ENCODE measurements at places on chromosomes 2 and 18.

GRCh38 chr2:69985688-69986087 lies 24.3 kb upstream of the ASPRV1 start:
- no peak for DNase-seq

- DNase-seq = no peak
Measured at GRCh38 chr2:96608469-96609455, 29.4 kb downstream of the KANSL3 start.

GRCh38 chr18:46474487-46475389 lies 182.3 kb downstream of the LOXHD1 start:
- no peak for DNase-seq

GRCh38 chr2:146147448-146148012 lies 1627.6 kb upstream of the ZEB2 start:
- DNase-seq = peak; percentile 0

GRCh38 chr2:200742426-200742825 lies 69.3 kb upstream of the BZW1 start:
- DNase-seq = no peak

- peak; percentile 2 for DNase-seq
Measured at GRCh38 chr2:71780162-71780561, 326.8 kb downstream of the DYSF start.

DNA sequence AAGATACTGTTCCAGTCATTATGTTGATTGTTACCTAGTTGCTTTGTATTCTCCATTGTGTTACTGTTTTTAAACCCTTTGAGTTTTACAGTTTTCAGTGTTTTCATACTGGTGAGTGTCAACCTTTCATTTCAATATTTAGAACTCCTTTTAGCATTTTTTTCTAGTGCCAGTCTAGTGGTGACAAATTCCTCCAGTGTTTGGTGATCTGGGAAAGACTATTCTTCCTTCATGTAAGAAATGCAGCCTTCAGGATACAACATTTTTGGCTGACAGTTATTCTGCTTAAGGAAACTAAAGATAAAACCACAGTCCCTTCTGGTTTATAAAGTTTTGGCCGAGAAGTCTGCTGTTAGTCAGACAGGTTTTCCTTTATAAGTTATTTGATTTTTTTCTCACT lies 143.8 kb downstream of the ETAA1 start:
- no peak for DNase-seq

GRCh38 chr18:27750014-27750413 lies 426.9 kb downstream of the CDH2 start:
- DNase-seq = peak; percentile 59

- peak; percentile 53 for DNase-seq
Measured at GRCh38 chr18:77001041-77001440, 131.5 kb downstream of the MBP start.

DNA sequence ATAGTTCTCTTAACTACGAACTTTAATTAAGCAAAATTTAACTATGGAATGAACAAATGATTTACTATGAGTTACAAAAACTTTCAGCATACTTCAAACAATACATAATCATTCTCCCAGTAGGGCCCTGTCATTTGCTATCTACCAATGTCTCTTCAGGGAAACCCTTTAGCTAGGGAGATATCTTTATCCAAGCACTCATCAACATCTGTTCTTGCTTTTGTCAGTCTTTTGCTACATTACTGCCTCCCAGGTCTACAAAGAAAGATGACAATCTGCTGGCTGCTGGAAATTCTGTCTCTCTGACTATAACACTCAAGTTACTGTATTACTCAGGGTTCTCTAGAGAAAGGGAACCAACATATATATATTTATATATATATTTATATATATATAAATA lies 1626.3 kb upstream of the CELF4 start:
- no peak for DNase-seq

- DNase-seq = no peak
Measured at GRCh38 chr2:172358691-172359556, 68.5 kb upstream of the ITGA6 start.

DNA sequence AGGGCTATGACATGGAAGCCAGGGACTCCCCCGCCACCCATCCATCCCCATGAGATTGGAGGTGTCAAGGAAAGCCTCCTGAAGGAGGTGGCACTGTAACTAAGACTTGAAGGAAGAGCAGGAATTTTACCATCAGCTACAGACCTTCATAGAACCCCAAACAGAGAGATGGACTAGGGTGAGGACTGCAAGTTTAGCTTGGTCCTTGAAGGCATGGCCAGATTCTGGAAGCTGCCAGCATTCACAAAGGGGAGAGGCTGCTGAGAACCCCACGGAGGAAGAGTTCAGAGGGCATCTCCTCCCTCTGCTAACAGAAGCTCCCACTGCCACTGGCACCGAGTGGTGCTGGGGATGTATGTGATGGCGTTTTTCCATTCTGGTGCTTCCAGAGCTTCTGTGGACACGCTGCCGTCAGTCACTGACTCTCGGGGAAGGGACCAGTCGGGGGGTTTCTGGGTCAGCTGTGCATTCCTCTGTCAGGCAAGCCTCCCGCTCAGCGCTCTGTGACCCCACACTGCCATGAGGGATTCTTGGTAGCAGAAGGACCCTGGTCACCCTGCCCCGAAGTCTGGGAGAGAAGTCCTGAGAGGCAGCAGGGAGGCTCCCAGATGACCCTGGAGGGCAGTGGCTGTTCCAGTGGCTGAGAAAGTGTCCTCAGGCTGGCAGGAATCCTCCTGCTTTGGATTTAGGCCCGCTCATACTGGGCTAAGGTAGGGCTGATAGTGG lies 18.1 kb downstream of the TMEM185B start:
- no peak for DNase-seq

DNA sequence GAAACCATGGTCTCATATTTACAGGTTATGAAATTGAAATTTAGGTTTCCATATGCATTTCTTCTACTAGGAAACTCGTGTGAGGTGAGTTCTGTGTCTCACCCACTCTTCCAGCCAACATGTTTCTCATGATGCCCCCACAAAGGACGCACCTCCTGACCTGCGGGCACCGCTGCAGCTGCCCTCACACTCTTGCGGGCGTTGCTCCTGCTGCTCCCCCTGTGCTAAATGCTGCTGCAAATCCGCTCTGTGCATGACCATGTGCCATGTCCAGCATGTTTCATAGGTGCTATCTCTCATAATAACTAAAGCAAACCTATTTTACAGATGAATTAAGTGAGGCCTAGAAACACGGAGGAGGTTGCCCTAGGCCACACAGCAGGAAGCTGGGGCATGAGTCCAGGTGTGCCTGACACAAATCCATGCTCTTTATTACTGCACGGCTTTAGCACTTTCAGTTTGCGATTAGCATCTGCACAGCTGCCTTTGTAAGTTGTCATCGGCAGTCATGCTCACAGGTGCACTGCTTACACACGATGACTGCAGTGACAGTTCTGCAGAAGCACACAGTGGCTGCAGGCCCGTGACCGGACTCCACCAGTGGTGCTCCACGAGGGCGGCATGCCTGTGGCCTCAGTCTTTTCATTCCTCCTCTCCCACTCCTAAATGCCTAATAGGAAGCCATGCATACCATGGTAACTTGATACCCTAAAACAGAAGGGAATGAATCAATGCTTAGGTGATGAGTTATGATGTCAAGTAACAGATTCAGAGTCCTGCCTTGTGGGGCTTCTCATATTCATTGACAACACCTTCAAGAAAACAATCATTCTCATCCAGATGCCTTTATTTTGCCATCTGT lies 14.9 kb upstream of the GALR1 start:
- DNase-seq = no peak

DNA sequence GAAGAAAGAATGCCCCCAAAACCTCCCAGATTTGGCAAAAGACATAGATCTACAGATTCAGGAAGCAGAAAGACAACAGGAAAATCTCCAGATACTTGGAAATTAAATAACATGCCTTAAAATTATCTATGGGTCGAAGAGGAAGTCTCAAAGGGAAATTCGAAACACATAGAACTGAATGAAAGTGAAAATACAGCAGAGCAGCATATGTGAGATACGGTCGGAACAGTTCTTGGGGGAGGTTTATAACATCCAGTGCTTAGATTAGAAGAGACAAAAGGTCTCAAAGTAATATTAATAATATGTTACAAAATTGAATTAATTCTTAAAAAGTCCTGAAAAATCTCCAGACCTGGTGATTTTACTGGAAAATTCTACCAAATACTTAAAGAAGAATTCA lies 14.3 kb downstream of the KCNG2 start:
- no peak for DNase-seq

DNA sequence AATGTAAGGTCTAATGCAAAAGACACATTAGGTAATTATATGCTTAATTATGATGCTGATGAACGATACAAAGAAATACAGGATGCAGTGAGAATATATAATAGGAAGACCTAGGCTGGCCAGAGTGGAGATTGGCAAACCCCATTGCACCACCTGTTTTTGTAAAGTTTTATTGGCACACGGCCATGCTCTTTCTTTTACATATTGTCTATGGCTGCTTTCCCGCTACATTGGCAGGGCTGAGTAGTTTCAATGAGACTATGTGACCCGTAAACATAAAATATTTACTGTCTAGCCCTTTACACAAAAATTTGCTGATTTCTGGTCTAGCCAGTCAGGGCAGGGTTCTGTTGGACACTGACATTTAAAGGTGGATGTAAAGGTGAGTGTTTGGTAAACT lies 5.4 kb downstream of the SEC11C start:
- no peak for DNase-seq

- no peak for DNase-seq
Measured at GRCh38 chr2:70630761-70631160, 77.1 kb upstream of the TGFA start.

- peak; percentile 46 for DNase-seq
Measured at GRCh38 chr2:168203762-168204693, 43.4 kb downstream of the STK39 start.

DNA sequence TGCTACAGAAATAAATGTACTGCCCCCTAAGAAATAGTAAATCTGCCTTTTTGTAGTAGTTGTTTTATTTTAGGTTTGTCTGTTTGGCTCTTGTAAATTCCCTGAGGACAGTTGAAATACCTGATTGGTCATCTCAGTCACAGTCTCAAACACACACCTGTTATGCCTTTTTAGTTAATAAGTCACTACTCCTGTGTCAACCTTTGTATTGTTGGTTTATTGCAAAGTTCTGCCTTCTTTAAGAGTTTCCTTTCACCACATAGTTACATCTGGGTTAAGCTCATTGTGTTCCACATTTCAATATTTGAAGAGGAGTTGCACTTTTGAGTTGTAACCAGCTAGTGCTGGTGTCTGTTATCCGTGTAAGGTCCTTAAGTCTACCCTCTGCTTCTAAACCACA lies 198.7 kb downstream of the CCDC85A start:
- no peak for DNase-seq

DNA sequence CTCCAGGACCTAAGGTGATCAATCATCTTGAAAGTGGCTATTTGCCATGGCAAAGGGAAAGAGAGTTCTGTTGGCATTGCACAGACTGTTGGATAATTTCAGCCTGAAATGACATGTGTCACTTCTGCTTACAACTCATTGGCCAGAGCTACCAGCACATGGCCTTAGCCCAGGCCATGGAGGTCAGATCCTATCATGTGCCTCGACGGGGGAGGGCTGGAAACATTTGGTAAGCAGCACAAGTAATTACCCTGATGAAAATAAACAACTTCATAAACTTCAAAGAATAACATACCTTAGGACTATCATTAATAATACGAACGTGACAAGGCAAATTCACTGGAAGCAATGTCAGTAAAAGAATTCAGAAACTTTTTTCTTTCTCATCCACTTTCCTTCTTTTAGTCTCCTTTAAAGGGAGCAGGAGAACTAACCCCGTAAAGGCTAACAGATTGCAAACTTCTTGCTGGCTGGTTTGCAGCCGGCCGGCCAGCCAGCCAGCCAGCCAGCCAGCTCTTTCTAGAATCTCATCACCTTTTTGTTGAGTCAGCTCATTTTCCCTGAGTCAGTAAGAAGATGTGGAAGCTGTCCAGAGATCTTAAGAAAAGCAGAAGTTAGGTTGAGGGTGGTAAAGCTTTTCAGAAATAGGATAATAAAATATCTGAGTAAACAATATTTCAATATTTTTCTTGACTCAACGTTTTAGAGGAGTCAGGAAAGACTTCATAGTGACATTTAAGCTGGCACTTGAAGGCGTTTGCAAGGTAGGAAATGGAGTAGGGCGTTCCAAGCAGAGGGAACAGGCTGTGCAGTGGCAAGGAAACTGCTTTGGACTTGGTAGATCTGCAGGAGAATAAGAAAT lies 31.9 kb downstream of the CNRIP1 start:
- peak; percentile 29 for DNase-seq

- DNase-seq = no peak
Measured at GRCh38 chr2:157698430-157698829, 69.8 kb upstream of the ACVR1C start.

- DNase-seq = no peak
Measured at GRCh38 chr2:235168174-235168979, 216.6 kb downstream of the SH3BP4 start.

DNA sequence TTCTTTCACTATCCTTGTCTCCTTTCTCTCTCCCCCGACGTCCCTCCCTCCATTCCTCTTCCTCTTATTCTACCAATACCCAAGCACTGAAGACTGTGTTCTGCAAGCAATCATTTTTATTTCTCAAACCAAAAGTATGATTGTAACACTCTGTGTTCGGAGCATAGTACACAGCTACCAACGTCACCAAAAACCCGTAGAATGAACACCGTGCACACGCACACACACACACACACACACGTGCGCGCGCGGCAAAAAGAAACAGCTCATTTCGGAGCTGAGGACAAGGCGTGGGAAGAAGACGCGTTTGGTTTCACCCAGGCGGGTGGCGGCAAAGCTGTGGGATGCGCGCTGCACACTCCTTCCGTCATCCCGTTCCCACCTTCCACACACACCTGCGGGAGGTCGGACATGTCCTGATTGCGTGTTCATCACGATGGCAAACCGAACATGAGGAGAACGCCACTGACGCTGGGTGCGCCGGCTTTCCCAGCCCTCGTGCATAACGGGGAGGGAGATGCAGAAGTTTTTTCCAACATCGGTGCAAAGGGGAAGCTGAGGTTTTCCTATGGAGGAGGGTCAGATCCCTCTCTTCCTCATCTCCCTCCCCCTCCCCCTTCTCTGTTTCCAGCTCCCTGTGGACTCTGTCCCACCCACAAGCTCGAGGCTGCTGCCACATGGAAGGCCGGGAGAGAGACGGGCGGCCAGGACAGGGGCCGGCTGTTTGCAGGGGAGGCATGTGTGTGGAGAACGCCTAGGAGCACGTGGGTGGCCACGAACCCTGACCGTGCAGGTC lies 20.4 kb downstream of the MBP start:
- DNase-seq = peak; percentile 50

GRCh38 chr18:80022613-80023012 lies 11.6 kb upstream of the RBFA start:
- no peak for DNase-seq

Measured in H7 (cell line).